ENCODE measurements at places on chromosomes 1 and 21. TPM values are rescaled to one million over a fixed set of nuclear protein-coding genes. Genes with fewer than 3 reads are reported as not detected.

- no peak for DNase-seq
Observed at GRCh38 chr1:151475175-151475574, 15.9 kb upstream of the POGZ start.

GRCh38 chr1:214550857-214551435 is 456 bp downstream of the PTPN14 start:
- DNase-seq: peak; percentile 75

DNA sequence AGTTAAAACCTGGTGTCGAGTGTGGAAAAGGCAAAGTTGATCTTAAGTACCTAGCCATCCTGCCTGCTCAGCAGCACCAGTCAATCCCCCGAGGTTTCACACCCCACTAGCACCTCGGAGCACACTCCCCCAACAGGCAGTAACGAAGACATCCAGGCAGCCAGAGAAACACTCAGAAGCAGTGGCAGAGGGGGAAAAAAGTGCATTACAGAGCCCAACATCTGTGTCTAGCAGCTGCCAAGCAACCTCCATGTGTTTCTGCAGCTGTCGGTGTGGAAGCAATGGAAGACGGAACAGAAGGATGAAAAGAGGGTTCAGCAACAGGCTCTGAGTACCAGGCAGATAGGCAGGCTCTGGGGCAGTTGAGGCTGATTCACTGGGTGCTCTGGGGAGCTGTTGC is 73.4 kb upstream of the PROX1 start:
- no peak for DNase-seq

GRCh38 chr1:224851848-224852261 is 77.6 kb upstream of the DNAH14 start:
- DNase-seq: no peak

GRCh38 chr1:65419681-65420589 is 533 bp upstream of the LEPR start:
- peak; percentile 99 for DNase-seq

DNA sequence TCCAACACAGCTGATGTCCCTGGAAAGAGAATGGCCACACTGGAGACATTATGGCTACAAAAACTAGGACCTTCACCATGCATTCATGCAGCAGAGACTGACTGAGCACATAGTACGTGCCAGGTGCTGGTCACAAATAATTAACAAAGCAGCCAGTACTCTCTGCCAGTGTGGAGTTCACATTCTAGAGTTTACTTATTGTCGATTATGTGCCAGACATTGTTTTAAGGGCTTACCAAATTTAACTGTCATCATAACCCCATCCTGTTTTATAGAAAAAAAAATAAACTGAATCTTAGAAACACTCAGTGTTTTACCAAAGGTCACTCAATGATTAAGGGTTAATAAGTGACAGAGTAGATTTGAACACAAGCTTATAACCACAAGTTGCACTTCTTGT is 143.3 kb downstream of the RRAGC start:
- DNase-seq: no peak

DNA sequence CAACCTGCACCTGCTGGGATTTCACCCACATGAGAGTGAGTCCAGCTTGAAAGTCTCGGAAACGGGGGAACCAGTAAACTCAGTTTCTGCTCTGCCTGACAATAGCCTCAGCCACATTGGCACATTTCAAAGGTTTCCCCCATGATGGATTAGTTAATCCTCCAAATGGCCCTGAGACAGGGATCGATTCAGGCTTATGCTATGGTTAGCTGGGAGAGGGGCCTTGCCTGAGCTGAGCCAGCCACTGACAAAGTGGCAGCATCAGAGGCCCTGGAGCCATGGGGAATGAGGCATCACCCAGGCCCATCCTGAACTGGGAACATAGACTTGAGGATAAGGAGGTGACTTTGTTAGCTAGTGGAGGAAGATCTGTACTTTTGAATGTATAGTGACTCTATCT is 2.9 kb upstream of the CLSTN1 start:
- no peak for DNase-seq

GRCh38 chr1:22364326-22364650 is 87.4 kb upstream of the ZBTB40 start:
- no peak for DNase-seq

- no peak for DNase-seq
Observed at GRCh38 chr21:36097427-36098181, 27.8 kb downstream of the CBR1 start.

- DNase-seq: no peak
Observed at GRCh38 chr1:84726593-84727499, 36.6 kb upstream of the SSX2IP start.

- DNase-seq: no peak
Observed at GRCh38 chr1:190634134-190634533, 156.5 kb upstream of the BRINP3 start.

- no peak for DNase-seq
Observed at GRCh38 chr1:70504176-70504820, 93.2 kb downstream of the CTH start.

- DNase-seq: no peak
Observed at GRCh38 chr21:45549626-45550463, 7.6 kb upstream of the SLC19A1 start.

DNA sequence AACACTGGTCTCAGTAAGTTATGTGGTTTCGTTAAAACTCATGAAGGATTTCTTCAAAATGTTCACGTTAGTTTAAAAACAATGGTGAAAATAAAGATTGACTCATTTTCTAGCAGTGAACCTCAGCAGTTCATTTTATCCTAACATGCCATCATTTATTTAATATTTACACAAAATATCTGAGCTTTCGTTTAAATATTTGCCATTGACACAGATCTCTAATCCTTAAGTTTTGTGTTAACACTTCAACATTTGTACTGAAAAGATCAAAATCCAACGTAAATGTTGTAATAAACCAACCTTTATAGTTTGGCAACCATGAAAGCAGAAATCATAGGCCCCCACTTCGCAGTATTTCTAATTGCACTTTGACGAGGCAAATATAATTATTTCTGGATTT is 1129.5 kb downstream of the PLA2G4A start:
- no peak for DNase-seq

DNA sequence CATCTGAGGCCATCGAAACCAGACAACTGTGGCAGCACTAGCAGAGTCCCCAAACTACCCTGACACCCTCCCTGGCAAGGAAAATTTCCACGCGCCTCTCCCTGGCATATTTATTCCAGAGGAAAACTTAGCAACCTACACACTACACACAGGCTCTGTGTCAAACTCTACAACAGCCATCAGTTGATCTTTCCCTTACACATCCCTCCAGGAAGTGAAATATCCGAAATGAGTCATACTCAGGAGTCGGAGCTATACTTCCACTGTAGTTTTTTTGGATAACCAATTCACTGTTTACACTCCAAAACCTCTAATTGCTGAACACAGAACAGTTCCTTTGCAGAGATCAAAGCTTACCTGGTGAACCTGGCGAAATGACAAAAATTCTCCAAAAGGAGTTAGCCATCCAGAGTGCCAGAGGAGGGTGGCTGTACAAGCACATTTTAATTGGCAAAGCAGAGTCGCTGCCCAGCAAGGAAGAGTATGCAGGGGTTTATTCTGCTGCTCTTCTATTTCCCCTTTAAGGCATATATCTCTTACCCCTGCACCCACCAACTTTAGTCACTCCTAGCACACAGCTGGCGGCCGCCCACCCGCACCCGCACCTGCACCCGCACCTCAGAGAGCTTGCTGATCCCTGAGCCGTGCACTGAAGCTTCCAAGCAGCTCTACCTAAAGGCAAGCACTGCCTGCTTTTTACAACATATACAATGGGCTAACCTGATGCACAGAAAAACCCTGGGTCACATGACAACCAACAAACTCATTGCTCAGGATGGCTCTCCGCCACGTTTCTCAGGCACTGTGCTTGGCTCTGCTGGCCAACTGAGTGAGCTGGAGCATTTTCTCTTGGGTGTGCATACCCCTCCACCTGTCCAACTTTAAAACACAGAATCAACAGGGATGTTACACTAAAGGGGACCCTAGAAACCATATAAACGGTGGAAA is 54.9 kb downstream of the CAPZB start:
- DNase-seq: no peak

DNA sequence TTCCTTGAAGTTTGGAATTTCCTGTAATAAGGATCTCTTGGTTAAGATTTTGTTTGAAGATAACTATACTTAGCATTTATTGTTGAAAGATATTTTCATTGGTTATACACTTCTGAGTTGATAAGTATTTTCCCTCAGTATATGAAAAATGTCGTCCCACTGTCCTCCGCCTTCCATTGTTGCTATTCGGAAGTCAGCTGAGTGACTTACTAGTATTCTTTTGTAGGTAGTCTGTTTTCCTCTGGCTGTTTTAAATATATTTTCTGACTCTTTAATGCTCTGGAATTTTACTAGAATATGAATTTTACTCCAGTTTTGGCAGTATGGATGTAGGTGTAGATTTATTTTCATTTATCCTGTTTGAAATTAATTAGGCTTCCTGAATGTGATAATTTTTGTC is 498.7 kb upstream of the NFIA start:
- no peak for DNase-seq

GRCh38 chr1:9782897-9783296 is 40.9 kb downstream of the CLSTN1 start:
- DNase-seq: no peak

DNA sequence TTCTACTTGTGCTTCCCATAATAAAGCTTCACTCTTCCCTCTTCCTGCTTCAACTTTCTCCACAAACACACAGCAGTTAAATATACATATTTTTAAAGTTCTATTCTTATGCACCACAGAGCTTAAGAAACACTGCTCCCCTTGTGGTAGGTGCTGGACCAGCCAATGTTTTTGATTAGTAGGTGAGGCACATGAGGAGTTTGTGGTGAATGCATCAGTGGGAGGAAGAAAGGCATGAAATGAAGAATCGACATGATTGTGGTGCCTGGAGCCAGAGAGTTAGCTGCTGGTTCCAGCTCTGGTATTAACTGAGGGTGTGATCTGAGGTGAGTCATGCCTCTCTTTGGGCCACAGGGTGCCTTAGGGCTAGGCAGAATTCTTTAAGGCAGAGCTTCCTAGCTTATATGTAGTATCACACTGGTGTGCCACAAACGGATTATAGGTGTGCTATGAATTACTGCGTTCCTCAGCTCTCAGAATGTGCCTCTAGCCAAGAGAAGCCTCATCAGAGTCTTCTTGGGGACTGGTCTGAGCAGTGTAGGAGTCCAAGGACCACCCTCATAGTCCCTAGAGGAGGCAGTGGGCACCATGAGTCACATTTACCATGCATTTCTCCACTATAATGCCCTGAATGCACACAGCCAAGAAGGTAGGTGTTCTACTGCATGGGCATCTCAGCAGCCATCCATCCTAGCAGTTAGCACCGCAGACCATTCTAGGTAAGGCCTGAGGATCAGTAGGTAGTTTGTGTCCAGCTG is 97.4 kb upstream of the SGIP1 start:
- no peak for DNase-seq

- no peak for DNase-seq
Observed at GRCh38 chr1:151043163-151043562, 4.4 kb upstream of the C1orf56 start.

DNA sequence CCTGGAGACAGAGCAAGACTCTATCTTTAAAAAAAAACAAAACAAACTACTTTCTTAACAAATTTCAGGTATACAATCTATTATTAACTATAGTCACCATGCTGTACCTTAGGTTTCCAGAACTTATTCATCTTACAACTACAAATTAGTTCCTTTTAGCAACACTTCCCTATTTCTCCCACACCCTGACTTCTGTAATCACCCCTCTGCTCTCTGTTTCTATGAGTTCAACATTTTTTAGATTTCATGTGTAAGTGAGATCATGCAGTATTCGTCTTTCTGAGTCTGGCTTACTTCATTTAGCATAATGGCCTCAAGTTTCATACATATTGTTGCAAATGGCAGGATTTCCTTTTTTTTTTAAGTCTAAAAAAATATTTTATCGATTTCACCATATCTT is 77.9 kb upstream of the LPGAT1 start:
- DNase-seq: no peak

- no peak for DNase-seq
Observed at GRCh38 chr1:53754484-53755312, 15.7 kb upstream of the GLIS1 start.

GRCh38 chr1:111654839-111655238 is 35.2 kb downstream of the RAP1A start:
- DNase-seq: no peak

DNA sequence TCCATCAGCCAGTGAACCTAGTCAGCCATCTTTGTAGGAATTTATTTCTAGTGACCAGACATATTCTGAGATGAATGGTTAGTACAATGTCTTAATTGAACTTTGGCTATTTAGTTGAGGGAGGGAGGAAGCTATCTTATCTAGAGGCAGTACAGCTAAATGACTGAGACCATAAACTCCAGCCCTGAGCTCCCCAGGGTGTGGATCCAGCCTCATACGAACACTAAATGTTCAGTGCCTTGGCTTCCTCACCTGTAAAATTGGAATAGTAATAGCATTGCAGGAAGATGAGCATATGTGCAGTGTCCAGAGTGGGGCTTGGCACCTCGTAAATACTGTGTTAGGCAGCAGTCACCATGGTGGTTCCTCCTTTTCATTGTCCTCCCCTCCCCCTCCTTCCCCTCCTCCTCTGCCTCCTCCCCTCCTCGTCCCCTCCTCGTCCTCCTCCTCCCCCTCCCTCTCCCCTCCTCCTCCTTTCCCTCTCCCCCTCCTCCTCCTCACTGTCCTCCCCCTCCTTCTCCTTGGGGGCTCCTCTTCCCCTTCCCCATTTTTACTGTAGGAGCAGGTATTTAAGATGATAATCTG is 108.2 kb downstream of the GALNT2 start:
- DNase-seq: no peak

DNA sequence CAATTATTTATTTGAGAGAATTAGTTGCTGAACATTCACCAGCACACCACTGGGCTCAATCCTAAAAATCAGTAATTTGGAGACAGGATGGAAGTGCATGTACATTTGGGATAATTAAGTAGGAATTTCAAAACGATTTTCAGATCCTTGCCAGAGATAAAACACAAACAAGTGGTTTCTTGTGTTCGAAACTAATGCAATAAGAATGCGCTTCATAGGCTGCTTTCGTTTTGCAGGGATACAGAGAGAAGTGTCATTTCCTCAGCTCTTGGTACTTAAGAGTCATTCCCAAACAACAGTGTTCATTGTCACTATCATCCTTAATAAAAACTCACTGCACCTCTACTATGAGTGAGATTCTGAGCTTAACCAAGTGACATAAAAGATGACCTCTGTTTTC is 20.6 kb upstream of the USP24 start:
- DNase-seq: no peak

GRCh38 chr1:167486090-167486824 is 32.1 kb downstream of the CD247 start:
- peak; percentile 46 for DNase-seq

ESRRG gene
- 51.5 TPM for total RNA-seq

TMEM125 gene
- total RNA-seq: not detected

OPRD1 gene
- not detected for total RNA-seq

CD2 gene
- total RNA-seq: 1.7 TPM

TNFSF18 gene
- not detected for total RNA-seq

FAM151A gene
- total RNA-seq: 1.2 TPM

BRDT gene
- not detected for total RNA-seq

ALPL gene
- 13.1 TPM for total RNA-seq

TRIM46 gene
- 0.22 TPM for total RNA-seq

MRPS6 gene
- total RNA-seq: 63.0 TPM

TMCC2 gene
- total RNA-seq: 1.3 TPM

Measured in left ventricle myocardium superior (tissue), 1 donor.